ENCODE measurements at places on chromosomes 12 and 14.

- DNase-seq, result no peak
These were observed 22.3 kb upstream of the BDKRB1 start for GRCh38 chr14:96233661-96234060.

- no peak for DNase-seq
These were observed 4.1 kb downstream of the BHLHE41 start for GRCh38 chr12:26120561-26121274.

DNA sequence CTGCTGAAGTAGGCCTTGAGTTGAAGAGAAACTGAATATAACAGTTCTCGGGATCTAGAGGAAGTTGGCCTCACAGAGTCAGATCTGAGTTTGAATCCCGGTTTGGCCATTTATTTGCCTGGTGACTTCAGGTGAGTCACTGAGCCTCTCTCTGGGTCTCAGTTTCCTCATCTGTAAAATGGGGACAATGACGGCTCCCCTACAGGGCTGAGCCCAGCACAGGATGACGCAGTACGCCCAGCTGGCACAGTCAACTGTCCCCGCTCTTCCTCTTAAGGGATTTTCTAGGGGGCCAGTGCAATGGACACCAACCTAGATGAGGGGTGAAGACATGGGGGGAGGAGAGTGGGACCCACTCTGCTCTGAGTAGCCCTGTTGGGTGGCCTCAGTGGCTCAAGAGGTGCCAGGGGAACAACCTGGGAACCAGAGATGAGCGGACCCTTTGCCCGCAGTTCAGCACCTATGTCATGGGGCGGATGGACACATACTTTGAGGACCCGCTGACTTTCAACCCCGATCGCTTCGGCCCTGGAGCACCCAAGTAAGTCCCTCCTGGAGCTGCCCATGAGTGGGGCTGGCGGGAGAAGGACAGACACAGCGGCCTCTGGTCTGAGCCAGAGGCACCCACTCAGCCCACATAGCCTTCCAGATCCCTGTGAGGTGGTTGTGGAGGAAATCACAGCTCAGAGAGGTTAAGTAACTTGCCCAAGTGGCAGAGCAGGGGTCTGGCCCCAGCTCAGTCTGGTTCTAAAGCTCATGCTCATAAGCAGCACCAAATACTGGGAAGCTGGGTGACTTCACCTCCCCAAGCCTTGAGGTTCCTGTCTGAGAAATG lies 41.1 kb downstream of the CYP46A1 start:
- DNase-seq, result no peak

DNA sequence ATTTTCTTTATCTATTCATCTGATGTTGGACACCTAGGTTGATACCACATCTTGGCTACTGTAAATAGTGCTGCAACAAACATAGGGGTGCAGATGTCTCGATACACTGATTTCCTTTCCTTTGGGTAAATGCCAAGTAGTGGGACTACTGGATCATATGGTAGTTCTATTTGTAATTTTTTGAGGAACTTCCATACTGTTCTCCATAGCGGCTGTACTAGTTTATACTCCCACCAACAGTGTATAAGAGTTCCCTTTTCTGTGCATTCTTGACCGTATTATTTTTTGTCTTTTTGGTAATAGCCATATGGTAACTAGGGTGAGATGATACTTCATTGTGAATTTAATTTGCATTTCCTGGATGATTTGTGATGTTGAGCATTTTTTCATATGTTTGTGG lies 71.8 kb downstream of the LRP6 start:
- no peak for DNase-seq

GRCh38 chr12:124398578-124399227 lies 103.8 kb downstream of the RFLNA start:
- no peak for DNase-seq

DNA sequence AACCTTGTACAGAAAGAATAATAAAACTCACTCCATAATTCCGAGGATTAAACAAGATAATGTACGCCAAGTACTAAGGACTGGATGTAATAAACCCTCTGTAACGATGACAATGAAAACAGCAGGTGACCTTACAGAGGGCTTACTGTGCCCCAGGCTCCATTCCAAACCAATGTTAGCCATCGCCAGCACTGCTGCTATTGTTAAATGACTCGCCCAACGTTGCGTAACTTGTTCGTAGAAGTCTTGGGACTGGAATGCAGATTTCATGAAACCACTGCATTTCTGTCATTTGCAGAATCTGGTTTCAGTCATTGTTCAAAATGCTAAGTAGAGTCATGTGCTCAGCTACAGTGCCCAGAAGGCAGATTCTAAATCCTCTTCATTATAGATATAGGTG lies 728 bp upstream of the STON2 start:
- DNase-seq, result peak; percentile 20

GRCh38 chr12:21502872-21503271 lies 1.3 kb downstream of the GOLT1B start:
- DNase-seq, result no peak

DNA sequence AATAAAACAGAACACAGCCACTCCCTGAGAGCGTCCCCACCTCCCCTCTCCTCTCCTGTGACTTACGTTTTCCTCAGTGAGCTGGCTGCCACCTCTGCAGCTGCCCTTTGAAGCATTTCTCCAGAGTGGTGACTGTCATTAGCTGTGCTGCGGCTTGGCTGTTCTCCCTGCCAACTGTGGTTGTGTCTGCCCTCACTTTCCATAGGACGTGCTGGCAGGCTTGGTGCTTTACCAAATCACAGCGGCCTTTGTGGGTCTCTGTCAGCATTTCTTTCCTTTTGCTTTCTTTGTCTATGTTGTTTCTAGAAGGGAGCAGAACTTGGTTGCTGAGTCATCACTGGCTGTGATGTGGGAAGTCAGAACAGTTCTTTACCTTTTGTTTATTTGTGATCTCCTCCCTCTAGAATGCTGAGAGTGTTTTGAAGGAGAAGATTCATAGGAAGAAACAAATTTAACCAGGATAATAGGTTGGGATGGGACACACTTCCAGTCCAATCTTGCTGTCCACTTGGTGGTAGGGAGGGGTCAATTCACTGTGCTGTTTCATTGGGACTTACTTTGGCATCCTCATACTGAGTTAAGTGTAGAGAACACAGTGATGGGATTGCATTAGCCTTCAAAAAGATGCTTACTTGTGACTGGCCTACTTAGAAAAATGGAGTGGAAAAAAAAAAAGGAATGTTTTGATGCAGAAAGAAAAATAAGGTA lies 88.2 kb downstream of the TMX1 start:
- DNase-seq, result no peak

DNA sequence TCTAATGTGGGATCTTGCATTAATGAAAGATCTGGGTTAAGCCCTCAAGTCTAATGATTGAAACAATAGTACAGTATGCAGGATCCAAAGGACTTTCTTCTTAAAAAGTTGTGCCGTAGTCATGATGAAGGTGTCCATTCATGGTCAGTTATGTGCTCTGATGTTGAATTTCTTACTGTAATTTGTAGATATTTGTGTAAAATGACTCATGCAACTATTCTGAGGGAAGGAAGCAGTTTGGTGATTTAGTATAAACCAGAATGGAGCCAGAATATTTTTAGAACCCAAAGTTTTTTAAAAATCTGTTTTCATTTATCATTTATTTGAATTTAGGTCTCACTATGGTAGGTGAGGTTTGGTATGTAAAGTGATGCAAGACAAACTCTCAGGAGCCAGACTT lies 151.2 kb downstream of the AKAP6 start:
- DNase-seq, result no peak

DNA sequence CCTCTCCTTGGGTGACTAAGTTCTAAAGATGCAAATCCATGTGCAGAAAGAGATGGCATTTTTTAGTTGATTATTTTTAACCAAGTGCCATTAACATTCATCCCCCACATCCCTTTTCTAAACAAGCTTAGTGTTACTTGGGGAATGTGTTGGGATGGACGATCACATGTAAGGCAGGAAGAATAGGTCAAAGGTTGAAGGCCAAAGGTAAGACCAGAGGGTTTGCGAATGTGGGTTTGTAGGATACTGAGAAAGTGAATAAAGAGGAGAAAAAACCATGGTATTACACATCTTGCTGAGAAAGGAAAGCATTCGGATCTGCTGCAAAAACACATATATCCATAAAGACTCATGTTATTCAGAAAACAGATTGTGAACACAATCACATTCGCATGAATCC lies 111.6 kb downstream of the GCH1 start:
- DNase-seq, result no peak

GRCh38 chr12:89347325-89347829 lies 4.9 kb downstream of the DUSP6 start:
- DNase-seq, result no peak

DNA sequence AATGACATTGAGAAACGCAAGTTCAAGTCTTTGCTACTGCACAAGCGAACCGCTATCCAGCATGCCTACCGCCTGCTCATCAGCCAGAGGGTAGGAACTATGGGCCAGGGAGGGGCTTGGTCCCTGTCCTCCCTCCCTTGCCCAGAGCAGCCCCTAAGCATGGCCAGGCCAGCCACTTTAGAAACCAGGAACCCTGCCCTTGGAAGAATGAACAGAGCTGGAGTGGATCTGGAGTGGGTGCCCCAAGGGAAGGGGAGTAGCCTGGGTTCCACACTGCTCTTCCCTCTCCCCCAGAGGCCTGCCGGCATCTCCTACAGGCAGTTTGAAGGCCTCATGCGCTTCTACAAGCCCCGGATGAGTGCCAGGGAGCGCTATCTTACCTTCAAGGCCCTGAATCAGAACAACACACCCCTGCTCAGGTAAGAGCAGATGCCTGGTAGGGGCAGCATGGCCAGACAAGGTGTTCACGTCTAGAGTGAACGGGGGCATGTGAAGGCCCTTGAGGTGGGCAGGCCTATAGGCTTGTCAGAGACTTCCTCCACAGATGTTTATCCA lies 55.8 kb downstream of the TPCN1 start:
- DNase-seq, result no peak

DNA sequence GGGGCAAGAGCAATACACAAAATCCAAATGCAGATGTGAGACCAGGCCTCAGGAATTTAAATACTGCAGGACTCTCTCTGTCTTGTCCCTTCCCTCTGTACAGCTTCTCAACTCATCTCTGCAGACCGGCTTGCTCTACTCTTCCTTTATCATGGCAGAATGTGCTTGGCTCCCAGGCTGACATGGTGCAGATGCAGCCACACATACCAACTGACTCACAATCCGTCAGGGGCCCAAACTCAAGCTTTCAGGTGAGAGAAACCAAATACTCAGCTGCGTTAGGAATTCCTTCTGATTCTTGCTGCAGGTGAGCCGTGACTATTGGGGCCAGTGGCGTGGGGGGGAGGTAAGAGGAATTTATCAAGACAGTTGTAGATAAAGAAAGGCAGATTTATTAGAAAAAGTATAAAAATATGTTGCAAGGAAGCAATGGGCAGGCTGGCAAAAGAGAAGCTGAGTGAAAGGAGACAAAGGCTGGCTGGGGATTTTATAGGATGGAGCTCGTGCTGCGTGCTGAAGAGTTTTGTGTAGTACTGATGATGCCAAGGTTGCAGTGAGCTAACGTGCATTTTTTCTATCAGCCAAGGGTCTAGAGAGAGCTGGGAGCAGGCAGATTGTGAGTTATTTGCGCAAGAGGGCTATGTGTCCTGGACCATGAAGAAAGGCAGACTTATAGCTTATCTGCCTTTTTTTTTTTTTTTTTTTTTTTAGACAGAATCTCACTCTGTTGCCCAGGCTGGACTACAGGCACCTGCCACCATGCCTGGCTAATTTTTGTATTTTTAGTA lies 5.0 kb upstream of the LGALS3 start:
- no peak for DNase-seq

GRCh38 chr12:127240249-127240929 lies 1026.6 kb upstream of the TMEM132C start:
- no peak for DNase-seq

DNA sequence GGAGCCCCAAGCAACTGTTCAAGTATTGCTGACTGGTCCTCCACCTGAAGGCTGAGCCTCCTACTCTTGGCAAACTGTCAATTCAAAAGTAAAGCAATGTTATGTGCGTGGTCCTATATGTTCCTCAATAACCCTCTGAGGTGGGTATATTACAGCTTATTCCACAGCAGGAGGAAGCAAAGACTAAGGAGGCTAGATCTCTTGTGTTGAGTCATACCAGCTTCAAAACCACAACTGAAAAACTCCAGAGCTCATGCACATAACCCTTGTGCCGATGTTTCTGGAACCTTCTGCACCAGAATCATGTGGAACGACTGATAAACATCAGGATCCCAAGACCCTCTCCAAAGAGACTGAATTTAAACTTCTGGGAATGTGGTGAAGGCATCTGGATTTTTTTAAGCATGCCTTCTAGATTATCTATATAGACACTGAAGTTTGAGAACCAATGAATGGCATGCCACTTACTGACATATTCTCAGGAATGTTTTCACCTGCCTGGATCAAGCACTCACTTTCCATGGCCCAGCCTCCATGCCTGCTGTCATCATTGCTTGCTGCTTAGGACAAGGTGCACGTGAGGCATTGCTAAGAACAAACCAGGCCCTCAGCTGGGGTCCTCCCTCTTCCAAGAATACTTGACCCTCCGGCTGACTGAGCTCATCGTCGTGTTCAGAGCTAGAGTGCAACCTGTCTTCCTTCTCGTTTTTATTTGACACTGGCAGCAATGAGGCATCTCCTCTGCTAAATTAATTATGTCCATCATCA lies 194.7 kb downstream of the BCL11B start:
- no peak for DNase-seq

DNA sequence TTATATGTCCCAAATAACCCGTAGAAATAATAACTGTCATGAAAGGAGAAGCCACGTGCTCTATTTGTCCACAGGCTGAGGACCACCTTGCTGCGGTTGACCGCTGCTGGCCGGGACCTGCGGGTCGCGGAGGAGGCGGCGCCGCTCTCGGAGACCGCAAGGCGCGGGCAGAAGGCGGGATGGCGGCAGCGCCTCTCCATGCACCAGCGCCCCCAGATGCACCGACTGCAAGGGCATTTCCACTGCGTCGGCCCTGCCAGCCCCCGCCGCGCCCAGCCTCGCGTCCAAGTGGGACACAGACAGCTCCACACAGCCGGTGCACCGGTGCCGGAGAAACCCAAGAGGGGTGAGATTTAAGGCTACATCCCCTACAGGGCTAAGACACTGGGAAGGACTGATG lies 21.0 kb downstream of the RPGRIP1 start:
- DNase-seq, result peak; percentile 41

GRCh38 chr14:73728717-73729330 lies 14.6 kb upstream of the PNMA1 start:
- DNase-seq, result peak; percentile 72

- no peak for DNase-seq
These were observed 22.4 kb downstream of the IRF2BPL start for GRCh38 chr14:77006132-77006531.

Data from NCI-H2081 (cell line).